ENCODE measurements at places on chromosomes 6 and 20. TPM values are rescaled to one million over a fixed set of nuclear protein-coding genes. Genes with fewer than 3 reads are reported as not detected.
A peak's percentile ranks its signal among the peaks of the same experiment; 100 is the strongest.

GRCh38 chr6:16972535-16972934, 129.3 kb upstream of the STMND1 start:
- DNase-seq, result no peak

DNA sequence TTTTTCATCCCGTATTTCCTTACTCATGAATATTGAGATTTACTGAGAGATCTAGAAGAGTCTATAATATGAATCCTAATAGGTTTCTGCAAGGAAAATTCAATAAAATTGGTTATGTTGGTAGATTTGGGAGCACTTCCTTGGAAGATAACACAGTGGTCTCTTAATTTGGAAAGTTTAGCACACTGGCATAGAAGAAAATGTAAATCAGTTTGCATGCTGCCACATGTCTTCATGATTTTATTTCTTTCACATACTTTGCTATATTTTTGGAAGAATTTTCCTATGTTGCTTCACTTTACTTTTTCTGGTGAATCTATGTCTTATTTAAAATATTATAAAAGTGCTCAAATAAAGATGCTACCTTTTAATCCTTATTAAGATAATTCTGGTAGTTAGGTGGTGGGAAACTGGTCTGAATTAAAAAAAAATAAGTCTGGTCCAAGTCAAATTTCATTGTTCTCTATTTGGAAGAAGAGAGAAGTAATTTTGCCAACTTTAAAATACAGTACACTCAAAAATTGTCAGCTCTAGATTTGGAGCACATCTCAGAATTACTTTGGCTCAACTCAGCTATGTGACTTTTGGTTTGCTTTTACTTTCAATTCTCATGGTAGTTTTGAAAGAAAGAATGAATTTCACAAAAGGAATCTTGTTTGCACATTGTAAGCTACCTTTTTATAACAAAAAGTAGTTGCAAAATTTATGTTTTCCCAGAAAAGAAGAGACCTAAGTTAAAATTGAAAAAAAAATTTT, 197.3 kb downstream of the CENPW start:
- DNase-seq, result no peak

- peak; percentile 51 for DNase-seq
Observed at GRCh38 chr20:64131406-64131805, 24.0 kb upstream of the NPBWR2 start.

DNA sequence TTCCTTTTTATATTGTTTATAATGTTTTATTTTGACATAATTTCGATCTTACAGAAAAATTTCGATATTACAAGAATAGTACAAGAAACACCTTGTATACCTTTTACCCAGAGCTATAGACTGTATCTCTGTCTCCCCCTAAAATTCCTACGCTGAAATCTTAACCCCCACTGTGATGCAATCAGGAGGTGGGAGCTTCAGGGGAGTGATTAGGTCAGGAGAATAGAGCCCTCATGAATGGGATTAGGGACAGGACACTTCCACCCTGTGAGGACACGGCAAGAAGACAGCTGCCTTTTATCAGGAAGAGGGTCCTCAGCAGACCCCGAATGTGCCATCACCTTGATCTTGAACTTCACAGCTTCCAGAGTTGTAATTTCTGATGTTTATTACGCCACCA, 148.7 kb upstream of the C6orf118 start:
- DNase-seq, result peak; percentile 67

DNA sequence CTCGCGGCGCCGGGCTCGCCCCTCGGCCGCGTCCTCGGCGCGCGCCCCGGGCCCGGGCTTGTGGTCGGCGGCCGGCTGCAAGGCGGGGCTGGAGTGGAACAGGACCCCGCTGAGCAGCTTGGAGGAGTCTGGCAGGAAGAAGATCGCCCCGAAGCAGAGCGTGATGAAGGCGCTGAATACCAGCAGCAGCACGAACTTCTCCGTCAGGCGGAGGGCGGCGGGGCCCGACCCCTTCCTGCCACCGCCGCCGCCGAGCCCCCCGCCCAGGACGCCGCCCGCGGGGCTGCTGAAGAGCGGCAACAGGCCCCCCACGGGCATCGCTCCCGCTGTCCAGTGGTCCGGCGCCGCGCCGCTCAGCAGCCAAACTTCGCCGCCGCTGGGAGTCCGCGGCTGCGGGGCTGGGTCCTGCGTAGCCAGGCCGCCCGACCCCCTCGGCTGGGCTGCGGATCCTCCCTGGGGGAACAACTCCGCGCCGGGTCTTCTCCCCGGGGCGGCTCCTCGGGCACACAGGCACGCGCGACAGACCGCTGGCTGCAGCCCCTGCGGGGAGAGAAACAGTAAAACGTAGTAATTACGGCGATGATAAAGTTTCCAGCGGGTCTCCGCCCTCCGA, 707 bp downstream of the MAN1A1 start:
- DNase-seq, result peak; percentile 83

DNA sequence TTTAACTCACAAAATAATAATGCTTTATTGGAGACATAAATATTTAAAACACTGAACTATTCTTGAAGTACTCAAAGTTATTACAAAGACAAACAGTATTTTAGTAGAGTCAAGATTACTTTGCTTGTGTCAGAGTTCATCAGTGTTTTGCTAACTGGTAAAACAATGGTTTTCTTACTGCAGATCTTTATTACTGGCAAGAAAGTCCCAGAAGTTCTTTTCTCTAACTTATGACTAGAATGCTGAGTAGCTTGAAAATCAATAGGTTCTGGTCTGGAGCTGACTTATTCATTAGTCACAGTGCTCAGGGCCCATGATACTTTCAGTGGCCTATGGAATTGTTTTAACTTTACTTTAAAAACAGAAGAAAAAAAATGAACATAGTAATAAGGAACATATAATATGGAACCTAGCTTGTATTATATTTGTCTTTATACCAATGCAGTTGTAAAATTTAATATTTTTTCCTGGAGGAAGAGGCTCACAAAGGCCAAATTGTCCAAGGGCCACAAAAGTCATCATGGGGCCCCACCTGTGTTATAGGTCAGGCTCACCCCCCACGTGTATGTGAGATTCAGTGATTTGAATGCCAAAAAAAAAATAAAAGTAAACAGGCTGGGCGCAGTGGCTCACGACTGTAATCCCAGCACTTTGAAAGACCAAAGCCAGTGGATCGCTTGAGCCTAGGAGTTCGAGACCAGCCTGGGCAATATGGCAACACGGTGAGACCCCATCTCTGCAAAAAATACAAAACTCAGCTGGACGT, 53.3 kb downstream of the PLEKHG1 start:
- no peak for DNase-seq

GRCh38 chr20:42656130-42656529, 533.6 kb downstream of the PTPRT start:
- DNase-seq, result no peak

- DNase-seq, result peak; percentile 87
Observed at GRCh38 chr6:134882426-134883038, 67.4 kb downstream of the ALDH8A1 start.

- DNase-seq, result peak; percentile 92
Observed at GRCh38 chr6:20126789-20127653, 85.2 kb downstream of the MBOAT1 start.

- no peak for DNase-seq
Observed at GRCh38 chr20:59688999-59689398, 84.7 kb downstream of the PHACTR3 start.

DNA sequence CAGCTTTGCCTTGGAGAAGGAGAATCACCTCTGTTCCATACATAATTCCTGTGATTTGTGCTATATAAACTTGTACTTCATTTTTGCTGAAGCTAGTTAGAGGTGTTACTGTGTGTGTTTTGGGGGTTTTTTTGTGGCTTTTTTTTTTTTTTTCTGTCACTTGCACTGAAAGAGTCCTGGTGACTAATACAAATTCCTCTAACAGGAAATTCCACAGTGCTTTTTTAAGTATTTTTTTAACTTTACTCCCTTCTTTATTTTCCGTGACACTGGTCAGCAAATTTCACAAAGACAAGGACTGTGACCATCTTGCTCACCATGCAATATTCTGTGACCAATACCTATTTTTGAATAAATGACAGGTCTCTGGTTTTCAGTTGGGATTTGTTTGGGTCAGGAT, 110.5 kb downstream of the ISM1 start:
- DNase-seq, result no peak

DNA sequence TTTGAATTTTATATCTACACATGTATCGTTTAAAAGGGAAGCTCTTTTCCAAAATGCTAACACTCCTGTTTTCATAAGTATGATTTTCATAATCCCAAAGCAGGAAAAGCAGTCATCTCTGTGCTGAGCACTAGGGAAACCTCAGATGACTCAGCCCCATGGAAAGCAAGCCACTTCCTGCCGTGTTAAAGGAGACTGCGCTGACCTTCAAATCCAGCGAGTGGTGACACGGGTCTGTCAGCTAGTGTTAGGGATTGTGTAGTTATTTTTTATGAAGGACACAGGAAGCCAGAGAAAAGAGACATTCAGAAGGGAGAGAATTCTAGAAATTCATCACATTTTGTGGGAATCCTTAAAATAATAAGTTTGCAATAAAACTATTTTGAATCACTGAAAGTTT, 57.0 kb upstream of the CD93 start:
- DNase-seq, result no peak

DNA sequence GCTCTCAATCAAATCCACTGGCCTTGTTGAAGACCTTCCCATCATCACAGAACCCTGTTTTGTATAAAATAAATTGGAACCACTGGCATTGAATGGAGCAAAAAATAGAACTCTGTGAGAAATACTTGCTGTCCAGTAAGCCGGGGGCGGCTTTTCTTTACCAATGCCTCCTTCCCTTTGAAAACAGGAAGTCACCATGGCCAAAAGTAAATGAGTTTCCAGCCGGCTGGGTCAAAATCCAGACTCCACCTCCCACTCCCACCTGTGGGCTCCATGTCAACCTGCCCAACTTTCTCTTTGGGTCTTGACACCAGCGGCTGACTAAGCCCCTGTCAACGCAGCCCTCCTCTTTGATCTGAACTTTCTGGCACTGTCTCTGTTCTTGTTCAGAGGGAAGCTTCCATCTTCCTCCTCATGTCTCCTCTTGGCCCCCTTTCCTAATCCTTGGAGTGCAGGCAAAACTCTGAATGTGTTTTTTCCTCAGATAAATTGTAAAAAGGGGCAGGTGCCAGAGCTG, 95.2 kb downstream of the TFAP2C start:
- DNase-seq, result no peak

- no peak for DNase-seq
Observed at GRCh38 chr6:157019115-157019641, 242.0 kb downstream of the ARID1B start.

GRCh38 chr6:163250116-163250515, 164.4 kb upstream of the QKI start:
- DNase-seq, result no peak

DNA sequence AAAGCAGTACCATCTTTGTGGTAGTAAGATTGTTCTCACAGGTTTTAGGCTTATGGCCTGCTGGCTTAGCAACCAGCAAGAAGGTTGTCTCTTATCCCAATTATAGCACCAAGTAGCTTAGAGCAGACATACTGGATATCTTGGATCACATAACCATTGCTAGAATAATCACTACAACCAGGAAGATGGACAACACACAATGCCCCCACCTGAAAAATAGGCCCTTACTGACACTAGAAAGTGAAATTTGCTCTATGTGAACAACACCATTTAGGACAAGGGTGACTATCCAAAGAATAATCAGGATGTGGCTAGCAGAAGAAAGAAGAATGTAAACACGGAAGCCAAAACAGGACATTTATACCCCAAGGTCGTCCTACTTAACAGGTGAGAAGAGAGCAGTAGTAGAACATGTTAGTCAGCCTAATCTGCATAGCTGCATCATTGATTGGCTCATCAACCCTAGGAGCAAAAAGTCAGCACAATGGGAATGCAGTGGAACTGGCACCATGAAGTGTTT, 172.7 kb upstream of the MARCKS start:
- DNase-seq, result no peak

- DNase-seq, result no peak
Observed at GRCh38 chr6:128397996-128398395, 122.4 kb downstream of the PTPRK start.

- DNase-seq, result no peak
Observed at GRCh38 chr6:25541228-25541627, 110.8 kb upstream of the SCGN start.

DNA sequence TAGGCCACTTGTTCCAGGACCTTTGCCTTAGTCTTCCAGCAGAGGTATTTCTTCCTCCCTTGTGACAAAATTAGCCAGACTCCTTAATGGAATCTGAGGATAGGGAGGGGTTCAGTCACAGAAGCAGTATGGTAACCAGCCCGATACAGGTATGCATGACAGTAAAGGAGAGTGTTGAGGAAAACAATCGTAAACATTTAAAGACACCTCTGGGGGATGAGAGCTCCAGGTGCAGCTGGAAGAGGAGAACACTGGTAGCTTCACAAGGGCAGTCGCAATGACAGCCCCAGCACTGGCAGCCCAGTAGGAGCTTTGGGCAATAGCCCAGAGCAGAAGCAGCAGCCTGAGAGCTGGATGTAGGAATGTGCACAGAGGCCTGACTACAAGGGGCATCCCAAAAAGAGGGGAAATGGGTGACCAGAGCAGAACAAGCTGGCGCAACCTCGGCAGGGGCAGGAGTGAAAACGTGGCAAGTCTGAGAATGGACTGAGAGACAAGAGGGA, 344.9 kb upstream of the JAG1 start:
- DNase-seq, result no peak

DNA sequence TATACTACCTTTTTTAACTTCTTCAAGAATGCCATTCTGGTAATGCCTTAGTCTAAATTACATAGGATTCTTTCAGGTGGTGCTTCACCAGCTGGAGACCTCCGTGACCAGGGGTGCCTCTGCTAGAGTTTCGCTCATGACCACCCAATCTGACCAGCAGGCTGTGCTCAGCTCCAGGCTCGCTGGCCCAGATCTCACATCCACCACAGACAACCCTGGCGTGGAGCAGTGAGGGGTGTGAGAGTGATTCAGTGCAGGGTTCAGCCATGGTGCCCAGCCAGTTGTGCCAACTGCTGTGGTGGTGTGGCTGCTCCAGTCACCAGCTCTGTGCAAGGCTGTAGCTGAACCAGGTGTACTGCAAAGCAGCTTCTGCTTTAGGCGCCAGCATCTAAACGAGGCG, 198.6 kb downstream of the MMUT start:
- DNase-seq, result no peak

- DNase-seq, result no peak
Observed at GRCh38 chr20:47350691-47351545, 5.6 kb downstream of the ZMYND8 start.

- DNase-seq, result no peak
Observed at GRCh38 chr6:44060612-44061374, 66.5 kb downstream of the MRPL14 start.

- no peak for DNase-seq
Observed at GRCh38 chr6:112409311-112409710, 62.2 kb downstream of the RFPL4B start.

The KIAA1755 gene
- not detected for total RNA-seq

The GINS1 gene
- total RNA-seq, result 48.6 TPM

The TMEM181 gene
- 21.2 TPM for total RNA-seq

The SLC24A3 gene
- 1.5 TPM for total RNA-seq

The LEMD2 gene
- total RNA-seq, result 75.8 TPM

The PRL gene
- not detected for total RNA-seq

The ENPP4 gene
- 3.5 TPM for total RNA-seq

The SLC12A5 gene
- total RNA-seq, result 5.0 TPM

The HCK gene
- 0.24 TPM for total RNA-seq

The TPD52L1 gene
- 39.1 TPM for total RNA-seq

The ELOVL4 gene
- 9.7 TPM for total RNA-seq

All from endodermal cell (in vitro differentiated cells).